Bone marrow (tissue), 2 donors: ENCODE measurements at places on chromosomes 7 and 10.
A peak's percentile ranks its signal among the peaks of the same experiment; 100 is the strongest.

DNA sequence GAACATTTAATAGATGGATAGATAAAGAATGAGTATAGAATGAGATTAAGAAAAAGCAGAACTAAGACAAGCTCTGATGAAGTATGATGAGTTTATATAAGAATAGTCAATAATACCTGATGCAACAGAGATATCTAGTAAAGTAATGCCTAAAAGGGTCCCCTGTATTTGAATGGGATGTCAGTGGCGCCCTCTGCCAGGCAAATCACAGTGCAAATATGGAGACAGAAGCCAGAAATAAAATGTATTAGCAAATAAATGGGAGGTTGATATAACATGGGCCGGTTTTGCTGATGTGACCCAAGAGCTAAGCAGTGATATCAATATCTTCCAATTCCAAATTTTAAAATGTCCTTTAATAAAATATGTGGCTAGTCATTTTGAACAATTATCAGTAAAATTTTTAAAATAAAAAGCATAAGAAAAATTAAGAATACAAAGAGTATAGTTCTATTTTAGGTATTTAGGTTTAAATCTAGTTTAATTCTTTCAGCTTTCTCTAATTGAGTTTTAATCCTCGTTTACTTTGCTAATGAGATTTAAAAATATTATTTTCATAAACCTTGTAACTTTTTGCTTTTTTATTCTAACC is 62.6 kb downstream of the ADK start:
- no peak for DNase-seq

DNA sequence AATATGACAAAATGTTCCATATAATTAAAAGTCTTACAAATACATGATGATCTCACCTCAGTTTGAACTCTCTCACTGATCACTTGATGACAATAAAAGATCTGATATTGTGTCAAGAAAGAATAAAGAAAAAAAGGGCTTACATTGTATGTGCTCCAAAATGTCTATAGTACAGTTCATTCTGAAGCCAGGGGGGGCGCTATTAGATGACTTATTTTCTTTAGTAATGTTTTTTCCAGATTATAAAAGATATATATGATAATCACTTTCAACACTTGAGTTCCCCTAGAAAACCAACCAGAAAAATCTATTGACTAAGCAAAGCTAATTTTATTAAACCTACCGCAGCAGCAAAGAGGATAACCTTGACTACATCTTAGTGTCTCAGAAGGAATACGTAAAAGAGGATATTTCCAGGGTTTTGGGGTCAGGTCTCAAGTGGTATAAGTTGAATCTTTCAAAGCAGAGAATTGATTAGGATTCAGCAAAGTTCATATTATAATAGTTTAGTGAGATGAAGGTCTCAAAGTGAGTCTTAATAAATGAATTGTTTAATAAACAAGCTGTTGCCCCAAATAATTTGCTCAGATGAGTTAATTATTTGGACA is 55.8 kb downstream of the PTN start:
- DNase-seq: no peak

GRCh38 chr10:14016011-14016536 is 314.6 kb downstream of the FRMD4A start:
- DNase-seq: no peak

GRCh38 chr10:43417950-43418768 is 9.2 kb upstream of the HNRNPF start:
- DNase-seq: peak; percentile 41

GRCh38 chr7:33459340-33459751 is 330.0 kb downstream of the BBS9 start:
- no peak for DNase-seq

DNA sequence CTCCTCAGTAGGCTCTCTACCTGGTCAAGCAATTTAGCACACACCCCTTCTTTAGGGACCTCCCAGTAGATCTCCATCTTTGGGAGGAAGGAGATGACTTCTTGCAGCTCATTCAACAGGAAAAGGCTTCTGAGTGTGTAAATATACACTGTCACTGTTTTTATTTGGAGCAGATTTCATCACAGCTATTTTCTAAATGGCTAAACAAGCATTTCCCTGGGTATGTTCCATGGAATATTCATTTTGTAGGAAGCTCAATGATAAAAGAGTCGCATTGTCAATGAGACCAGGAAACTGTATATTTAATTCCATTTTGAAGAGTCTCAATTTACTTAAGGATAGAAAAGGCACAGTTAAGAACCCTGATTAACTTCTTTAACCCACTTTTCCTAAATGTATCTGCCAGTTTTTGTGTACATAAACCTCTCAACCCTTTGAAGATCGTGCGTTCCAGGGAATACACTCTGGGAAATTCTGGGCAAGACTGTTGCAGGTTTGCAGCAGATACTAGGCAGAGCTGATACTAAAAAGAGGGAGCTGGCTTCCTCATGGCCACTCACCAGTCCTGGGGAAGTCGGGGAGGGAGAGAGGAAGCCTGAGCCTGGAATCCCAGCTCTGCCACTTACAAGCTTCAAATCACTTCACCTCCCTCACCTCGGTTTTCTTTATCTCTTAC is 10.1 kb downstream of the LGI1 start:
- no peak for DNase-seq

GRCh38 chr7:150374472-150374871 is 4.7 kb upstream of the ZNF775 start:
- no peak for DNase-seq

DNA sequence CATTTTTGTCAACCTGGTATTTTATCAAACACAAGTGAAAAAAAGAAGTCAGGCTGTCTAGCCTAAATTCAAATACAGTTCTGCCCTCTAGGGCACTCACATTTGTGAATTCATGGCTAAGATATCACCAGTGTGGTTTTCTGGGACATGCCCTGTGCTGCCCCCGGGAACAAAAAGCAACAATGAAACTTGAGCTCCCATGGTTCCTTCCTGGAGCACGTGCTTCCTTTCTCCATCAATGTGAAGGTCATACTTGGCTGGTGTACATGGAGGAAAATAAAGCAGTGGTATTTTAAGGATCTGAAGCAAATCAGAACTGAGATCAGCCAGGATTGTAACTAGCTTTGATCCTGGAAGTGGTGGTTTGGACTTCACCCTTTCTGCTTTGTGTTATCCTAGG is 128.9 kb upstream of the FRMD4A start:
- DNase-seq: no peak

DNA sequence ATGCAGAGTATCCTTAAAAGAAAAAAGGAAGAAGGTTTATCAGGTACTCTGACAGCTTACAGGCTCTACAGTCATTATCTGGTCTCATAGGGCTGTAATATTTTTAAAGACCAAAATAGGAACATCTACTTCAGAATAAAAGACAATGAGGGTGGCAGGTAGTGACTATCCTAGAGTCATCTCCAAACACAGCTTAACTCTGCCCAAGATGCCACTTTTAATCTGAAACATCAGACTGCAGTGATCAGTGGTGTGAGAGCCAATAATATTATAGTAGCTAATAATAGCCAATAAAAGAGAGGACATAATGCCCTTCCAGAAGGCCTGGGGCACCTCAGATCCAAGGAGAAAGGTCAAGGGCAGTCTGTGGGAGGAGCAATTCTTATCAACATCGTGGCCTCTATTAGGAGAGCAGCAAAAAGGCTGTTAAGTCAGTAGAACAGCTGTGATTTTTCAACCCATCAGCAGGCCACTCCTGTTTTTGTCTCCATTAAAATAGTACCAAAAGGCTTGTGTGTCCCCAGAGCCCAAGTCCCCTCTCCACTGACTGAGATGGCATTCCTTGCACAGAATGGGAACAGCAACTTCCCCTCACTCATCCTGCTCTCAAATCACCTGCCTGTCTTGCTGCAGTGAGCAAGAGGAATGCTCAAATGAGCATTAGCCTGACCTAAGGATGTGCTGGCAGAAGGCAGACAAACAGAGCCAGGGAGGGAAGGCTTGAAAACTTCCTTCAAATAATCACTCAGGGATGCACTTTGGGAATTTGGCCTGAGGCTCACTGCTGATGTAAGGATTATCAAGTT is 20.7 kb upstream of the SPOCK2 start:
- no peak for DNase-seq

- no peak for DNase-seq
Observed at GRCh38 chr7:30083334-30083733, 51.5 kb upstream of the MTURN start.

- no peak for DNase-seq
Observed at GRCh38 chr10:585502-585901, 104.0 kb downstream of the DIP2C start.

DNA sequence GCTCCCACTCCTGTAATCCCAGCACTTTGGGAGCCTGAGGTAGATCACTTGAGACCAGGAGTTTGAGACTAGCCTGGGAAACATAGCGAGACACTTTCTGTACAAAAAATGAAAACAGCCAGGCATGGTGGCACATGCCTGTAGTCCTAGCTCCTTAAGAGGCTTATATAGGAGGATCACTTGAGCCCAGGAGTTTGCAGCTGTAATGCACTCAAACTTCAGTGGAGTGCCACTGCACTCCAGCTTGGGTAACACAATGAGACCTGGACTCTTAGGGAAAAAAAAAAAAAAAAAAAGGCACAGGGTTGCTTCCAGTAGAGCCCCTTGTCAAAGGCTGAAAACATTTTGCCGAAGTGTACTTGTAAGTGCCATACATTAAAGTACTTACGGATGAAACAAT is 195.3 kb downstream of the PHTF2 start:
- DNase-seq: no peak

GRCh38 chr10:110348336-110348735 is 43.6 kb upstream of the SMNDC1 start:
- no peak for DNase-seq

- no peak for DNase-seq
Observed at GRCh38 chr7:121373177-121373576, 22.9 kb downstream of the FAM3C start.

- no peak for DNase-seq
Observed at GRCh38 chr10:86065711-86066251, 300.8 kb downstream of the GRID1 start.

DNA sequence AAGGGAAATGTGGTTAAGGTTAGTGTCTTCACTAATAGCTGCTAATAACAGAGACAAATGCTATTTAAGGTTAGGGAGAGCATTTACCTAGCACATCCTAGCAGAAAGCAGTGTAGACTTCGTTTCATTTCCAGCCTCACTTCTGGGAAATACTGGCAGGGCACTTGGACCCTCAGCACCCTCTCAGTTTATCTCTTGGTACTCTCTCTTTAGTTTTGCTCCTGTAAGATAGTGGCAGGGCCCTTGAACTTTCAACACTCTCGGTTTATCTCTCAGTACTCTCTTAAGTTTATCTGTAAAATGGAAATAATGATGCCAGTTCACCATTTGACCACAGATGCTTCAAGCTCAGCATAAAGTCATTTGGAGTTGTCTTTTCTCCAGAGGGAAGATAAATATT is 118.4 kb downstream of the MBL2 start:
- no peak for DNase-seq

DNA sequence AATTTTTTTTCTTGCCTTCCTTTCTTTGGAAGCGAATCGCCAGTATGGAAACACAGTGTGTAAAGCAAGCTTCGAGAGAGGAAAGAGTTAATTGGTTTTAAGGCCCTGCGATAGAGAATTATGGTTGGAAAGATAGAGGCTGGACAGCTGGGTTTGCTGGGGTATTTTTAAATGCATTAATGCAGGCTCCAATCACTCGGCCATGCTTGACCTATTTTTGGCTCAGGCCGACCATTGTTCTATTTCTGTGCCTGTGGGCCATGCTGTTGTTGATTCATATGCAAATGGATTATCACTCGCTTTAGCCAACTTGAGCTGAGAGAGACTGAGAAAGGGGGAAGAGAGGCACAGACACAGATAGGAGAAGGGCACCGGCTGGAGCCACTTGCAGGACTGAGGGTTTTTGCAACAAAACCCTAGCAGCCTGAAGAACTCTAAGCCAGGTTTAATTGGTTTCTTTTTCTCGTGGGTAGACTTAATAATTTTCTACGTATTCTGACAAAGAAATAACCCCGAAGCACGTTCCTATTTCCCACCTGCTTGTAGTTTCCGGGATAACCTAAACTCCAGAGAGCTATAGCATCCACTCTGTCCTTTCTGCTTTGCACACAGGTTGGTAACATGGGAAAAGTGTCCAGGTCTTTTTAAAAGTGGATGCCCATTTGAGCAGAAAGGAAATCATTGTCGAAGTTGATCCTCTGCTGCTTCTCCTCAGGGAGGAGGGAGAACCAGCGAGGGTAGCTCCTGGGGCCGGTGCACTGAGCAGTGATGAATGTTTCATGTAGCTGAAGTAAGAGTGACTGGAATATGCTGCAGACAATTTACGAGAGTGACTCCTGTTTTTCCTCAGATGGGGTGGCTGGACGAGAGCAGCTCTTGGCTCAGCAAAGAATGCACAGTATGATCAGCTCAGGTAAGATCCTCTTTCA is at the start of gene HDAC9:
HDAC9 (plus strand) TSS at position 338 of the 929 bp plus-strand sequence; CDS start at position 892, 554 bp downstream.
- no peak for DNase-seq

DNA sequence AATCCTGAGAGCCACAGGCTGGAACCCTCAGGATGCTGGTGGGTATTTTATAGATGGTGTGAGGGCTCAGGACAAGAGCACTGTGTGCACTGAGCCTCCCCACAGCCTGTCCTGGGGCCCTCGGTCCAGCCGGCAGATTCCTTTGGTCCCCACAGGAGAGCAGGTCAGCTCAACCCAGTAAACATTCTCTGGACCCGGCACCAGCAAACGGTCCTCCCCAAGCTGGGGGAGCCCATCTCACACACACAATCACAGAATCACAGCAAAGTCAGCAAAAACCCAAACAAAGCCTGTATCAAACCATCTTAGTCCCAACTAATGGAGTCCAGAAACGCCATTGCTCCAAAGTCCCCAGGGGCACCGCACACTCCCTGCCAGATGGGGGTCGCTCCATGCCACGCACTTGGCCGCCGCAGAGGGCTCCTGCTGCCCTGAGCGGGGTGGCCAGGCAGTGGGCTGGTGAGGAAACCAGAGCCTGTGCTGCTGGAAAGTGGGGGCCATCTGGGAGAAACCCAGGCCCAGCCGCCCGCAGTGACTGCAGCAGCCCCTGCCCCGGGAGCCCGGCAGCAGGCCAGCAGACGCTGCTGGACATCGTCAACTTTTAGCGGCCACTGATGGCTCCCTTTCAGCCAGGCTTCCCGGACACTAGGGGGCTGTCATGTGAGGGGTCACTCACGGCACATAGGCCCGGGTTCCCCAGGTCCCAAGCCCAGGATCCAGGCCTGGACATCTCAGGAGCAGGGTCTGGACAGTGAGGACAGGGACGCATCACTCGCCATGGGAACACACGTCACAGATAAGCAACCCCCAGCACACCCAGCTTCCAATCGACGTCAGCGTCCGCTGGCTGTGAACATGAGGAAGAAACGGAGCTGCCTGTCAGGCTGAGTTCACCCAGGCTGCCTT is 52.6 kb downstream of the DPYSL4 start:
- no peak for DNase-seq

- no peak for DNase-seq
Observed at GRCh38 chr10:68938117-68938516, 17.9 kb upstream of the DDX21 start.

GRCh38 chr7:21352540-21353387 is 75.1 kb upstream of the SP4 start:
- no peak for DNase-seq

DNA sequence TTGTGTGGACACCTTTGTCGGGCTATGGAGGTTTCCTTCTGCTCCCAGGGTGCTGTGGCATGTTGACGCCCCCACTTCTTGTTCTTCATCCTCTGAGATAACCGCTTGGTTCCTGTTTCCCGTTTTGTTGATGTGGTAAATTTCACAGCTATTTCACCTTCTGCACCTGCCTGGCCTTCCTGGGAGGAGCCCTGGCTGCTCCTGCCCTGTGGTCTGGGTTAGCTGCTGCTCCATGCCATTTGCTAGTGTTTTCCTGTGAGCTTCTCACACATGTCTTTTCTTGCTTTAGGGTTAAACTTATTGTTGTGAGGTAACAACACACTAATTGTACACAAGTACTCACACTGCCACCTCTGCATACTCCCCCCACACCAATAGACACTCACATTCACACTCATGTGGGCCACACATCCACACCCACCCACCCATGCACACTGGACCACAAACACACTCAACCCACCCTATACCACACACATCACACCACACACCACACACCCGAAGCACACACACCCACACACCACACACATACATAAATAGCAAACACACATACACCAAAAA is 46.5 kb upstream of the MSMB start:
- no peak for DNase-seq
